ENCODE measurements at places on chromosomes 4 and X.

DNA sequence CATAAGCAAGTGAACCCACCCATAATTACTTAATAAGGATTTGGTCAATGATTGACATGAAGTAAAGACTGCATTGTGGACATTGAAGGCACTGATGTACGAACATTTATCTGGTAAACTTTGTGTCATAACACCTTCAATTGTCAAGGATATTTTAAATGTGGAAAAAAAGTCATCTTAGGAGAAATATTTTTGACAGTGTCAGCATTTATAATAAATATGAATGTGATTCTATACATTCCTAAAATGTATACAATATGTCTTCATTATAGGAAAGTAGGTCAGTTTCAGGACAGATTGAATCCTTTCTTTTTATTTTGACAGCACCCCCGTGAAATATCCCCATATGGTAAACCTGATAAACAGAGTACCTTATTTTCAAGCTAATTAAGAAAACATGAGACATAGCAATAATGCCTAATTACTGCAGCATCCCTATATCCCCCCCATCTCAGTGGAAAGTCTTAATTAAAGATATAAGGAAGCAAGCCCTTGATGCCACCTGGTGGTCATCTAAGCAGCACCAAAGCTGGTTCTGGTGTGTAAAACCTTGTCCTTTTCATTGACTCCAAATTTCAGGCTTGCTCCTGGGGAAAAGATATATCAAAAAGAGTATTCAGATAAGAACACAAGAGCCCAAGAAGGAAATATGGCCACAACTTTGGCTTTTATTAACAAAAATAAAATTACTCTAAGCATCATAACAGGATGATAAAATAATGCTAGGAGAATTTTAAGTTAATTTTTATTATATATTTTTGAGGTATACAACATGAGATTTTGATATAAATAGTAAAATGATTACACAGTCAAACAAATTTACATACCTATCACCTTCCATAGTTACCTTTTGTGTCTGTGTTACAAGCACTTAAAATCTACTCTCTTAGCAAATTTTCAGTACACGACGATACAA is 379.7 kb downstream of the TLL1 start:
- DNase-seq, result no peak

GRCh38 chrX:48021026-48021900 is 14.5 kb downstream of the SPACA5 start:
- peak; percentile 33 for DNase-seq

GRCh38 chr4:33407496-33407895 is 2687.3 kb downstream of the PCDH7 start:
- DNase-seq, result no peak

DNA sequence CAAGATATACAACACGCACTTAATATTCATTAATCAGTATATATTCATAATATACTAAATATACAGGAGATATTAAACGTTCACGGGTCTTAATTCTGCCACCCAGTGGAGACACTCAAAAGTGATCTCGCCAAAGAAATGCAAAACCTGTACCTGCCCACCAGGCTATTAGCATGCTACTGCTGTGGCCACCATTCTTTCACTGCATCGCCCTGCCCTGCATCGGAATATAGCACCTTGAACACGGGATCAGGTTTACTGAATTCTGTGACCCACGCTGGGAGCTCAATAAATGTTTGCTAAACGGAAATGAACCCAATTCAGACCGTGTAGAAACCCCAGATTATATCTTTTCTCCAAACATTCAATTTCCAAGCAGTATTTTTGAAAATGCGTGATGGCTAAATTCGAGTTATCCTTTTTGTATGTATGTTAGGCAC is 840 bp upstream of the CLCN3 start:
- peak; percentile 48 for DNase-seq

- DNase-seq, result no peak
These were observed 204.3 kb downstream of the SHROOM3 start for GRCh38 chr4:76639288-76639687.

GRCh38 chr4:103673983-103674382 is 45.8 kb downstream of the TACR3 start:
- no peak for DNase-seq

DNA sequence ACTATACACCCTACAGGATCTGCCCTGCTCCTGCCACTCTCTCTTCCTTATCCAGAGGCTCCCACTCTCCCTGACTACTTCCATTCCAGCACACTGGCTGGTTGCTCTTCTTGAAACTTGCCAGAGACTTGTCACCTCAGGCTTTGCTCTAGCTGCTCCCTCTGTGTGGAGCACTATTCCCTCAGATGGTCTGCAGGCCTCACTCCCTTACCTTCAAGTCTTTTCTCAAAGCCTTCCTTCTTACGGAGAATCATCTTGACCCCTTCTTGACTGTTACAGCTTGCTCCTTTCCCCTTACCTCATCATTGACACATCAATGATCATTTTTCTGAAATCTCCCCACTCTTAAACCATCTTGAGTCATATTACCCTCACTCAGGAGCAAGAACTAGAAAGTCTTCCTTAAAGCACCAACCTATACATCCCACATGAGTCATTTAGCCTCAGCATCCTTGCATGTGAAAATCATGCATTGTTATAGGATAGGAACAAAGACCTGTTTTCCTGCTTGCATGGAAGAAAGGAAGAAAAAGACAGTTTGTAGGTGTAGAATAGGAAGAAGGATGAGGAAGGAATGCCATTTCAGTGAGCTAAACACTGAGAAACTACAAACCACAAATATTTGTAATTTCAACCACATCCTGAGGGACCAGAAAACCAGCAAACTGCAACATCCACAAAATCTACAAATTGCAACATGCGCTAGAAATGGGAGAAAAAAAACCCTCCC is 55.7 kb downstream of the ANTXR2 start:
- DNase-seq, result no peak

GRCh38 chr4:80610845-80611677 is 275.5 kb downstream of the CFAP299 start:
- peak; percentile 6 for DNase-seq

GRCh38 chr4:105965183-105965800 is 70.0 kb downstream of the NPNT start:
- no peak for DNase-seq

DNA sequence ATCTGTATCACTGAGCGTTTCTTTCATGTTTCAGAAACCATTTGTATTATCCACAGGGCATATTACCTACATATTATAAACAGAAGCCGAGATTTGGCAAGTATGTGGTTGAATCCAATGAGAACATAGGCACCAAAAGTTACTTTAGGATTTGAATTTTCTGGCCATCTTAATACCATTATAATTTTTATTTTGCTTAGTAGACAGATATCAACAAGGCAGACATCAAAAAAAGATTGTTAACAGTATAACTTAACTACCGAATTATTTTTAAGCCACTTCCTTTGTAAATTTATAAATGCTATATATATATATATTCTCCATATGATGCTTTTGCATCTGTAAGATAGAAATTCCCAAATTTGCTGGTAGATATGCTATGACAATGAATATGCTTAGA is 2.2 kb downstream of the GUCY1B1 start:
- no peak for DNase-seq

DNA sequence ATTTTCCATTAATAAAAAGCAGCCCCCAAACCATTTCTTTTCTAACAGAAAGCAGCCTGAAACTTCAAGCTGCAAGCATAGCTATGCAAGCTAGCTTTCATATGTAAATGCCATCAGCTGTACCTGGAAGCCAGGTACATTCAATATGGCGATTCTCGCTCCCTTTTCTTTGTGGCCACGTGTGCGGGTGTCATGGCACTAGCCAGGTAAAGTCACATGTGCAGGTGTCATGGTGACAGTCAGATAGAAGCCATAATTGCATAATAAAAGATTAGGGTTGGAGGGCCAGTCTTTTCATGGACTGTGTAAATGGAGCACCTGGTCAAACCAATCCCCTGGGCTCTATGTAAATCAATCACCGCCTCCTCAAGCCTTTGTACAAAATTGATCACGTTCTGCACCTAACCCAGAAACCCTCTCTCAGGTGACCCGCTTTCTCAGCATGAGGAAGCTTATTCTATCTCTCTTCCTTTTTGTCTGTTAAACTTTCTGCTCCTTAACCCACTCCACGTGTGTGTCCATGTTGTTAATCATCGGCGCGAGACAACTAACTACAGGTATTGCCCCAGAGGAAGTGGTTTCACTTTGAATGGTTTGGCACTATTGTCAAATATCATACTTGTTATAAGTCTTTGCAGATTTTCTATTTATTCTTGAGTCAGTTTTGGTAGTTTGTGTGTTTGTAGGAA is 18.0 kb upstream of the RHOXF2 start:
- no peak for DNase-seq

GRCh38 chr4:145644699-145645098 is 25.5 kb downstream of the MMAA start:
- no peak for DNase-seq

GRCh38 chr4:101367201-101367600 is 19.9 kb upstream of the PPP3CA start:
- DNase-seq, result no peak

- no peak for DNase-seq
These were observed 1.3 kb downstream of the NKAP start for GRCh38 chrX:119942173-119942819.

GRCh38 chr4:10158333-10158942 is 41.8 kb upstream of the WDR1 start:
- no peak for DNase-seq

DNA sequence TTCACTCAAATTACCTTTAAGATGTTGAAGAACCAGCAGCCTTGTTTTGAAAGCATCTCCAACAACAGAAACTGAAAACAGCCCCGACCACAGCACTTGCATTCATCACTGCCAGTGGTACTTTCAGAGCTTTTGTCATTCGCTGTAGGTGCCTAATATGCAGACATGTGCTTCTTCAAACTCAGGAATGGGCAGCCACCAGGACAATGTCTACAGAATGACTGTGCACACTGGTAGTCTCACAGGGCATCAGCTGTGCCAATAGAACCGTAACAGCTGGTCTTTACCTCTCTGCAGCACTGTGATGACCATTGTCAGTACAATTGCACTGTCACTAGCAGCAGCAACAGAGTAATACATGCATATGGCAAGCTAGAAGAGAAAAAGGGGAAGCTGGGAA is 1149.7 kb downstream of the STPG2 start:
- no peak for DNase-seq

- no peak for DNase-seq
These were observed 195.2 kb downstream of the KDR start for GRCh38 chr4:54930226-54930625.

DNA sequence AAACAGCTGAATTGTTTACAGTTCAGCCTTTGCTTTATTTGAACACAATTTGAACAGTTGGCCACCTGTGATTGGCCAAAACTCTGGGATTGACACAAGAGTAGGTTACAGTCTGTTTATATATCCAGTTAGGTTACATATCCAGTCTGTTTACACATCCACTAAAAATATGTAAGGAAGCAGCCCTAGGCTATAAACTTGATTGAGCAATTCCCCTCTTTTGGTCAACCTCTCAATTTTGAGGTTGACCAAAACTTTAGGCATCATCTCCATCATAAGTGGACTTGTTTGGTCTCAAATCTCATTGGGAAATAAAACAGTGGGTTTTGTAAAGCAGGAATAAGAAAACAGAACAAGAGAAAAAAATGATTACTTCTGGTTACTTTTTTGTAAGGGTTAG is 190.8 kb downstream of the SPATA18 start:
- DNase-seq, result no peak

- no peak for DNase-seq
These were observed 92.5 kb downstream of the TLL1 start for GRCh38 chr4:165965503-165965902.

DNA sequence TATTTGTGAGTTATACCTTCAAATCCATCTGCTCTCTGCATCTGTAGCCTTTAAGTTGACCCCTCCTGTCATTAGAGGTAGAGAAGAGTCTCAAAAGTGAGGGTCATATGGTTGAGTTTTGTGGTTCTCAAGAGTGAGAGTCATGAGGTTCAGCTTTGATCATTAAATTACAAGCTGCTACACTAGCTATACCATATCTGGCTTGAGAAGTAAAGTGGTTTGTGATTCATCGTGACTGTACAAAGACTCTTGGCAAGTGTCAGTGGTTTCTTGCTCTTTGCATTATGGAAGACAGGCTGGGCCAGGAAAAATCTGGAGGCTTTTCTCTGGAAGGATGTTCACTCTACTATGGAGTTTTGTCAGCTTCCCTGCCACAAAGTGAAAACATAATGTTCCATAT is 170.6 kb downstream of the ZC4H2 start:
- no peak for DNase-seq

- no peak for DNase-seq
These were observed 246.9 kb upstream of the GIMD1 start for GRCh38 chr4:106615410-106615945.

GRCh38 chrX:154349979-154350378 is 24.5 kb downstream of the FLNA start:
- no peak for DNase-seq

DNA sequence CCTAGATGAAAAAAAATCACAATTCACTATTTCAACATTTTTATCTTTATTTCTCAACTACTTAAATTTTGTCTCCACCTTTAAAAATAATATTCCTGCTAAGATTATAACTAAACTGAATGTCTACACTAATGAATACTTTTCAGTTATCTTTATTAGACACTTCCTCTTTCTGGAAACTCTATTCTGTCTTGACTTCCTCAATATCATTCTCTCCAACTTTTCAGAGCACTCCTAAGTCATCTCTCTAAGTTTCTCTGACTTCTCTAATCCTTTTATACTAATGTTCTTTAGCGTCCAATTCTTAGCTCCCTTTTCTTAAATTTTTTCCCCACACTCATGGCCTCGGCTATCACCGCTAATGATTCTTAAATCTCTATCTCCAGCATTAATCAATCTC is 374.2 kb downstream of the FBXO8 start:
- no peak for DNase-seq

DNA sequence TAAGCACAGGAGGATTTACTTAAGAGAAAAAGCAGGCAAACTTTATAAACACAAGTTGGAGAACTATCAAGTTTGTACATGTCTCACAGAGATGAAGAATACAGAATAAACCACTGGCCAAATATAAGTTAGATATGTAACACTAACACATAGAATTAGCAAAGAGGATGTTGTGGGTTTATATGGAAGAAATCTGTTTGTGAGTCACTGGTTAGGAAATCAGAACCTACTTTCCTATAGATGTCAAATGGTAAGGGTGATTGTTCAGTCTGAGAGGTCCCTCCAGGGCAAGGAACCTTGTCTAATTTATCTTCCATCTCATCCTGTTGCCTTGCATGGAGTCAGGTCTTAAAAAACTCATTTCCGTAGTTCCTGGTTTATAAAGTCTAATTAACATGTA is 14.8 kb upstream of the ART3 start:
- no peak for DNase-seq

DNA sequence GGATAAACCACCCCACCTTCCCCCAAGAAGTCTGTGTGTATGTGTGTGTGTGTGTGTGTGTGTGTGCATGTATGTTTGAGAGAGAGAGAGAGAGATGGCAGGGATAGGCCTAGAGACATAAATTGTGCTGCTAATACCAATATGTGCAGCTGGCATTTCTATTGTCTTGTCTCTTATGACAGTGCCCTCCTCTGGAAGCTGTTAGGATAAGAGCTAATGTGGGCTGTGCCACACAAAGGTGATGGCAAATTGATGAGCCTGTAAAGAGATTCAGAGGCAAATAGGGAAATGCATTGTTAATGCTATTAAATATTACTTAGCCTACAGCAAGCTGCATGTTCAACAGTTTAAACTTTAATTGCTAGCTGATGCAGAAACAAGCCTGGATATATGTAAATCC is 332.0 kb downstream of the NKX6-1 start:
- DNase-seq, result no peak

- DNase-seq, result no peak
These were observed 18.7 kb downstream of the TXLNG start for GRCh38 chrX:16804923-16805464.
